CD4-positive, CD25-positive, alpha-beta regulatory T cell (primary cell): ENCODE measurements at places on chromosomes 1 and 21. TPM values are rescaled to one million over a fixed set of nuclear protein-coding genes. Genes with fewer than 3 reads are reported as not detected.

Gene KLHDC9
- total RNA-seq = not detected

Gene TNFAIP8L2
- 4.3 TPM for total RNA-seq

Gene MPC2
- 44.7 TPM for total RNA-seq

Gene OR2L3
- total RNA-seq = not detected

Gene CRYZL1
- total RNA-seq = 35.7 TPM

Gene CRP
- total RNA-seq = not detected

Gene DCST1
- 0.32 TPM for total RNA-seq

Gene CD1E
- not detected for total RNA-seq

Gene CFH
- total RNA-seq = 0.17 TPM

Gene SAMD11
- not detected for total RNA-seq

Gene TFAP2E
- total RNA-seq = 5.1 TPM

Gene BRINP2
- total RNA-seq = not detected

Gene AMY1B
- total RNA-seq = not detected
